ENCODE measurements at places on chromosomes 2 and 18.

- no peak for DNase-seq
Observed at GRCh38 chr2:37631292-37631691, 40.1 kb downstream of the CDC42EP3 start.

- DNase-seq = no peak
Observed at GRCh38 chr2:57962861-57963260, 83.7 kb upstream of the VRK2 start.

- no peak for DNase-seq
Observed at GRCh38 chr2:143341478-143341877, 212.3 kb downstream of the ARHGAP15 start.

- DNase-seq = no peak
Observed at GRCh38 chr2:212990697-212991096, 160.7 kb downstream of the IKZF2 start.

GRCh38 chr2:48677450-48677849, 59.8 kb downstream of the GTF2A1L start:
- DNase-seq = no peak

DNA sequence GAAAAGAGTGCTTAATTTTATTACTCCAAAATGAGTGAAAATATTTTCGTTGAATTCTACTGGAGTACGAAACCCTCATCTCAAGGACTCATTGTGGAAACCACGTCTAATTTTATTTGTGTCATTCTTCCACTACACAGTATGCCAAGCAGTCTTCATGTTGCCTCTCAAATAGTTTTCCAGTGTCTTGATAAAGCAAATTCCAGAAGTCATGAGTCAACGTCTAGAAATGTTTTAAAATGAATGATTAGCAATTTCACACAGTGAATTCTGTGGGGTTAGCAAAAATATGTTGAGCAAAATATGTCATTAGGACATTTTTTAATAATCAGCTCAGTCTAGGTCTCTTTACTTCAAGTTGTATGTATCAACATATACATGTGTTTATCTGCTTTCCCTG, 865.5 kb downstream of the DSC3 start:
- no peak for DNase-seq

- no peak for DNase-seq
Observed at GRCh38 chr2:131041402-131042147, 51.7 kb downstream of the FAM168B start.

GRCh38 chr2:20626698-20627513, 24.0 kb downstream of the HS1BP3 start:
- no peak for DNase-seq

DNA sequence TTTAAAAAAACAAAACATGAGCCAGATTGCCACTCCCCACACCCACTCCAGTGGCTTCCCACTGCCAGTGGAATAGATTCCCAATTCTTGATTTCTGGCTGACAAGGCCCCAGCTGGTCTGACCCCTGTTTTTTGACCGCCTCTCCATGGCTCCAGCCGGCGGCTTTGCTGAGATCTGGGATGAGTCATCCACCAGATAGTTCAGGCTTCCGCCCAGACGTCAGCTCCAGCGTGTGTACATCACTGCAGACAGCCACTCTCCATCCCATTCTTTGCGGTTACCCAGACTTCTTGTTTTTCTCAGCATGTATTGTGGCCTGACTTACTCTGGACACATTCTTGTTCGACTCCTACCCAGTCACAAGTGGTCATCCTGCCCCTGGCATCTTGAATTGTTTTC, 227.9 kb downstream of the GBX2 start:
- no peak for DNase-seq

- DNase-seq = no peak
Observed at GRCh38 chr2:177072090-177072489, 140.5 kb upstream of the HNRNPA3 start.

DNA sequence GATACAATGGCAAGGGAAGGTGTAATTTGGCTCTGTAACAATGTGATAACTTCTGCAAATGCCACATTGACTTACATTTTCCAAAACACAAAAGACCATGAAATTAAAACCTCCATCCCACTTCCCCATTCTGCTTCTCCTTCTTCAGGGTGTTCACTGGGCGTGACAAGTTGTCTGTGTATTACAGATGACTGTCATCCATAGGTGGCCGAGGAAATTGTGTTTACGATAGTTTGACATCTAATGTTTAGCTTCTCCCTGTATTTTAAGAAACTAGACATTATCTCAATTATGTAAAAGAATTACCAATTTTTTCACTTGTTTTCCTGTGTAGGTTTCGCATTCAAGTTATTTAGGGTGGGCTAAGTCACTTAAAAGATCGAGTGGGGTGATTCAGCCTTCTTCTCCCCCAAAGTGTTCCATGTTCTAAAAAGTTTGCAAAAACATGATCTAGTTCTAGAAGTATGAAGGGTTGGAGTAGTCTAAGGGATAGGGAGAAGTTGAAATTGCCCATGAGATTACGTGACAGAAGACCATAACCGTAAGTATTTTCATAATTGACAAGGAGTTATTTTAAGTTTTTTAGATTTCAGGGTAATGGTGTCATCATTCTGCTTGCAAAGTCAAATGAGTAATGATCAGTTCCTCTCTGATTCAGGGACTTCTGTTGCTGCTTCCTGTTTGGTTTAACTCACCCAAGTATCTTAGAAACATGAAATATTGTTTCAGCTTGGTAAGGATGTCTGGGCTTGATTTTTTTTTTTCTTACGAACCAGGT, 25.2 kb upstream of the CYTIP start:
- DNase-seq = no peak

DNA sequence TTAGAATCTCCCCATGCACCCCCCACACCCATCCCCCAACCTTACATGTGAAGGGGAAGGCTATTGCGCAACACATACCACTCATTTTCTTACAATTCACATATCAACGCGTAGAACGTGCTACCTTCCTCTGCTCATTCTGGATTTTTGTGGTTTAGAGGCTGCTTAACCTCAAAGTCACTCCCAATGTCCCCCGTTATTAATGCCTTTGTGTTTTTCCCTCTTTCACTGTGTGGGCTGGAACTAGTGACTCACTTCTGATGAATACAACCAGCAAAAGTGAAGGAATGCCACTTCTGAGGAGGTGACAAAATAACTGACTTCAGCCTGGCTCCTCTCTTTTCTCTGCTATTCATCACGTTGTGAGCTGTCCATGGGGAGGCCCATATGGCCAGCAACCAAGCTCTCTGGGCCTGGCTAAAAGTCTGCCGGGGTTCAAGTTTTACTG, 342.5 kb upstream of the NXPH2 start:
- no peak for DNase-seq

DNA sequence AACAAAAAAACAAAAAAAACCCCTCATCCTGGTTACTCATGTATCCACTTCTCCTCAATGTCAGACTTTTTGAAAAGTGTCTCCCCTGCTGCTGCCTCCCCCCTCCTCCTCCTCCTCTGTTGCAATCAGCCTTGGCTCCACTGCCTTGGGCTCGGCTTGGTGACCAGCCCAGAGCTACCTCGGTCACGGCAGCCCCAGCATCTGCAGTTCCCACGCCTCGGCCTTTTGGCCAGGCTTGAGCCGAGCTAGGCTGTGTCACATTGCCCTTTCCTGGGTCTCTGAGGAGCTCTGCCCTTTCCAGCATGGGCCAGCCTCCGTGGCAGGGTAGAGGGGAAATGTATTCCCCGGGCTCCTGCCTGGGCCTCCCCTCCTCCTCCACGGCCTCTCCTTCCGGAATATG, 22.7 kb upstream of the INHBB start:
- no peak for DNase-seq

GRCh38 chr2:137969876-137970275, 5.6 kb downstream of the HNMT start:
- no peak for DNase-seq

DNA sequence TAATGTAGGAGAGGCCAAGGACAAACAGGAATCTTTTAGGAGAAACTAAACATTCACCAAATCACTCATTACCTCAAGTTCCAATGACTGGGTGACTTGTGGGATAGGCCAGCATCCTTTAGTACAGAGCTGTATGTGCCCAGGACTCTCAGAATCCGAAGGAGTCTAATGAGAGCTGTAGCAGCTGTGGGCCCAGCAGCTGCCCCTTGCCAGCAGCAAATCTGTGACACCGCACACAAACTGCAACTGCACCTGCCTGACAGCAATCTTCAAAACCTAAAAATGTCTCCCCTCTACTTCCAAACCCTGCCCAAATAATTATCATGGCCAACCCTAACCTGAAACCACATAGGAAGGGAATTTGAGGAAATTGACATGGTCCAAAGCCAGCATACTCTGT, 44.5 kb upstream of the ACVR2A start:
- DNase-seq = no peak

DNA sequence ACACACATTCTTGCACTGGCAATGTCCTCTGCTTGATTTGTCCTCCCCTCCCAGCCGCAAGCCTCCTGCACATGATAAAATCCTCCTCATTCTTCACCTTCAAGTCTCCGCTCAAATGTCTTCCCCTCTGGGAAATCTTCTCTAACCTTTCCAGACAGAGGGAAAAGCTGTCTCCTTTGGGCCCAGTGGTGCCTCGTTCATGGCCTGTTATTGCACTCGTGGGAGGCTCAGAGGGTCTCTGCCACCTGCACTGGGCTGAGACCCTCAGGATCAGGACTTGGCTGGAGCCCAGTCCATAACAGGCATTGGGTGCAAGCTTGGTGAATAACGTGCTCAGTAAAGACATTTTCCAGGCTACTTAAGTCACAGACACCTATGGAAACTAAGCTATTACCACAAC, 68.6 kb downstream of the PTGR3 start:
- no peak for DNase-seq

GRCh38 chr2:6754419-6754818, 111.3 kb downstream of the CMPK2 start:
- no peak for DNase-seq

- DNase-seq = no peak
Observed at GRCh38 chr2:27857417-27858172, 32.6 kb downstream of the RBKS start.

GRCh38 chr2:143261986-143262385, 132.8 kb downstream of the ARHGAP15 start:
- no peak for DNase-seq

DNA sequence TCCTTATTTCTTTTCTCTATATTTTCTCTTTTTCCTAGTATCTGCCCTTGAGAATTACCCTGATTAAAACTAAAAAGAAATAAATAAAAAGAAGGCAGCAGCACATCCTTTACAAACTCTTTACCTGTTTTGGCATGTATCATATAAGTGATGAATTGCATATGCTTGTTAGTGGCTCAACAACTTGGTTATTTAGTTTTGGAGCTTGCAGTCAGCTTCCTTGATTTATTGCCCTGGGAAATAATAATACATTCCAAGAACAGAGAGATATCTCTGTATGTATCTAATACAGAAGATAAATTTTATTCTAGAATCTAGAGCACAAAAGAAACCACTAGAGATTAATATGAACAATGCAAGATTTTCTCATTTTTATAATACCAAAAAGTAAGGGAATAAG, 139.8 kb upstream of the ZC3H15 start:
- no peak for DNase-seq

- DNase-seq = no peak
Observed at GRCh38 chr2:101698014-101698843, 722 bp downstream of the MAP4K4 start.

DNA sequence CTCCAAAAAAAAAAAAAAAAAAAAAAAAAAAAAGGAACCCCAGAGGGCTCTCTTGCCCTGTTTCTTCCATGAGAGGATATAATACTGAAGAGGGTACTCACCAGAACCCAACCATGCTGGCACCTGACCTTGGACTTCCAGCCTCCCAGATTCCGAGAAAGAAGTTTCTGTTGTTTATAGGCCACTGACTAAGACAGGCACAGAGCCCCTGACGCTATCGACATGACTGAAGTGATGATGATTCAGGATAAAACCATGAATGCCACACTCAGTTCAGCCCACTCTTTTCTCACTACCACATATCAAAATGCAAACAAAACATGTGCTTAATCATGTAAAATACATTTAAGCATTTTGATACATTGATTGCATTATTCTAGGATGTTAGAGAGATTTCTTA, 66.1 kb upstream of the CDCA7 start:
- no peak for DNase-seq

GRCh38 chr2:68885074-68885810, 14.0 kb upstream of the BMP10 start:
- DNase-seq = no peak

DNA sequence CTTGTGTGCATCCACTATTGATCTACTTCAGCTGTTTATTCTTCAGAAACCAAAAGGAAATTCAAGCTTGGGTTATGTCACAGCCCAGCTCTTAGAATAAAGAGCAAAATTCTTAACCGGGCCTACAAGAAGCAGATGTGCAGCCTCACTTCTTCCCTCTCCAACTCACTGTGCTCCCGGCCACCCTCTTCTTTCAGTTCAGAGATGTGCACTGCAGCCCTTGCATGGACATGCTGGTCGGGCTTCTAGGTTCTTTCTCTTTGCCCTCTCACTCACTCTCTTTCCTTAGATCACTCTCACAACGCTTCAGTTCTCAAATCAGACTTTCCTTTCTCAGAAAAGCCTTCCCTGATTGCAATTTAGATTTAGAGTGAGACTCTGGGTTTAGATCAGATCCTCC, 104.1 kb downstream of the CHN1 start:
- no peak for DNase-seq

GRCh38 chr18:45664824-45665763, 49.8 kb downstream of the SLC14A2 start:
- no peak for DNase-seq

- DNase-seq = no peak
Observed at GRCh38 chr2:37854676-37855282, 70.3 kb upstream of the RMDN2 start.

GRCh38 chr2:218003281-218003944, 618 bp upstream of the TNS1 start:
- no peak for DNase-seq

- DNase-seq = no peak
Observed at GRCh38 chr18:48493434-48494230, 45.2 kb upstream of the CTIF start.

GRCh38 chr2:127216095-127216494, 4.0 kb downstream of the CYP27C1 start:
- DNase-seq = no peak

- DNase-seq = no peak
Observed at GRCh38 chr18:79470547-79470946, 74.8 kb downstream of the NFATC1 start.

DNA sequence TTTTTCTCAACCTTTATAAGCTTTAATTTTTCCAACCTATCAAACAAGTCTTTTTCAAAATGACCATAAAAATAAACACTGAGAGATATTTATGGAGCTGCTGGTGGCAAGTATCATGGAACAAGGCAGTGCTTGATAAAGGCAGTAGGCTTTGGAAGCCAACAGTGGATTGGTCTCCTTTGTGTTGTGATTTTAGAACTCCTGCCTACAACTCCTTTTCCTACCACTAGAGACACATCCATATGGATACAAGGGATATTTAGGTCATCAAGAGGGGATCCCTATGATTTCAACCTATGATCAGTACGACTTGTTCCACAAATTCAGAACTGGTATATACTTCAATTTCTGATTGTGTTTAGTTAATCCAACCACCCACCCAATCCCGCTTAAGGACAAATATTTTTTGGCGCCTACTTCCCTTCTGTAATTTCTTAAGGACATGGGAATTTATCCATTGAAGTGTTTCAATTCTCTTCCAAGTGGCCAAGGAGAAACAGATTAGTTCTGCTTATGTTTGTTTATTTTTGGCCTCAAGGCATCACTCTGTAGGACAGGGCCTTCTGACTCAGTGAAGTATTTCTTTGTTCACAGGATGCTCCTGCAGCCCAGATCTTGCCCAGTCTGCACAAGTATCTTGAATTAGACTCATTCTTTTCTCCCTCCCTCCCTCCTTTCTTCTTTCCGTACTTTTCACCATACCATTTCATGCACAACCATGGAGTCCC, 2119.6 kb upstream of the PIK3C3 start:
- no peak for DNase-seq

GRCh38 chr2:46097714-46098480, 199.3 kb upstream of the EPAS1 start:
- DNase-seq = no peak

Measured in cortex of kidney (tissue), 1 donor.